ENCODE measurements at places on chromosomes 6 and 20. TPM values are rescaled to one million over a fixed set of nuclear protein-coding genes. Genes with fewer than 3 reads are reported as not detected.

HLA-DQA1 gene
- not detected for total RNA-seq

BTNL2 gene
- 0.26 TPM for total RNA-seq

CEP43 gene
- 11.8 TPM for total RNA-seq

ARMC12 gene
- total RNA-seq, result 0.13 TPM

AP5S1 gene
- total RNA-seq, result 12.4 TPM

APMAP gene
- 207 TPM for total RNA-seq

FAM120B gene
- total RNA-seq, result 7.1 TPM

ZSWIM1 gene
- total RNA-seq, result 1.3 TPM

HLA-DMB gene
- 0.38 TPM for total RNA-seq

HFE gene
- total RNA-seq, result 3.7 TPM

JPH2 gene
- total RNA-seq, result under 0.01 TPM

SLC4A11 gene
- total RNA-seq, result 3.2 TPM

BCAS1 gene
- not detected for total RNA-seq

PBOV1 gene
- not detected for total RNA-seq

CCM2L gene
- not detected for total RNA-seq

ACSS1 gene
- 0.64 TPM for total RNA-seq

PAK5 gene
- not detected for total RNA-seq

TULP1 gene
- not detected for total RNA-seq

DZANK1 gene
- total RNA-seq, result 0.64 TPM

GNL1 gene
- total RNA-seq, result 35.2 TPM

TRAPPC3L gene
- total RNA-seq, result not detected

ENPP3 gene
- total RNA-seq, result not detected

SLC2A10 gene
- total RNA-seq, result 30.2 TPM

CALHM4 gene
- under 0.01 TPM for total RNA-seq

HSF2 gene
- 17.9 TPM for total RNA-seq

CGA gene
- total RNA-seq, result not detected

GPR6 gene
- not detected for total RNA-seq

PSMB8 gene
- total RNA-seq, result 19.5 TPM

CBLN4 gene
- total RNA-seq, result not detected

LY6G6C gene
- total RNA-seq, result 0.38 TPM

OR2H2 gene
- not detected for total RNA-seq

TXLNB gene
- not detected for total RNA-seq

TBC1D7 gene
- total RNA-seq, result 44.5 TPM

RAB32 gene
- 230 TPM for total RNA-seq

TUBB1 gene
- not detected for total RNA-seq

Measured in bronchial epithelial cell (primary cell).